ENCODE measurements at places on chromosomes 6 and 20. TPM values are rescaled to one million over a fixed set of nuclear protein-coding genes. Genes with fewer than 3 reads are reported as not detected.

LRP11 gene
- 3.6 TPM for total RNA-seq

- no peak for DNase-seq
Observed at GRCh38 chr6:81734500-81735150, 17.9 kb downstream of the TENT5A start.

DNA sequence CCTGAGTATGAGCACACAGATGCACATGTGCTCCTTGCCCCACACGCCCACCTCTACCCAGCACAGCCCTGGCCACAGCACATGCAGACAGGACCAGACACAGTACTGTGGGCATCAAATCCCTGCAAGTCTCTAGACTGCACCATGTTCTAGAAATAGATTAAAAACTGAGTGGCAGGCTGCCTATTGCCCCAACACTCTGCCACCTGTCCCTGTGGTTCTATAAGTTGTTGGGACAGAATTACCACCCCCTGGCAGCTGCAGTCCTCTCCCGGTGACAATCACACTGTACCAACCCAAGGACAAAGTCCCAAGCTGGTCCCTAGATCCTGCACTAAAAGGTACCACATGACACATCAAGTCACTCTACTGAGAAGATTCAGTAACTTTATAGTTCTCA lies 70.2 kb downstream of the B3GAT2 start:
- DNase-seq, result no peak

- no peak for DNase-seq
Observed at GRCh38 chr6:133202610-133203343, 38.4 kb upstream of the EYA4 start.

DNA sequence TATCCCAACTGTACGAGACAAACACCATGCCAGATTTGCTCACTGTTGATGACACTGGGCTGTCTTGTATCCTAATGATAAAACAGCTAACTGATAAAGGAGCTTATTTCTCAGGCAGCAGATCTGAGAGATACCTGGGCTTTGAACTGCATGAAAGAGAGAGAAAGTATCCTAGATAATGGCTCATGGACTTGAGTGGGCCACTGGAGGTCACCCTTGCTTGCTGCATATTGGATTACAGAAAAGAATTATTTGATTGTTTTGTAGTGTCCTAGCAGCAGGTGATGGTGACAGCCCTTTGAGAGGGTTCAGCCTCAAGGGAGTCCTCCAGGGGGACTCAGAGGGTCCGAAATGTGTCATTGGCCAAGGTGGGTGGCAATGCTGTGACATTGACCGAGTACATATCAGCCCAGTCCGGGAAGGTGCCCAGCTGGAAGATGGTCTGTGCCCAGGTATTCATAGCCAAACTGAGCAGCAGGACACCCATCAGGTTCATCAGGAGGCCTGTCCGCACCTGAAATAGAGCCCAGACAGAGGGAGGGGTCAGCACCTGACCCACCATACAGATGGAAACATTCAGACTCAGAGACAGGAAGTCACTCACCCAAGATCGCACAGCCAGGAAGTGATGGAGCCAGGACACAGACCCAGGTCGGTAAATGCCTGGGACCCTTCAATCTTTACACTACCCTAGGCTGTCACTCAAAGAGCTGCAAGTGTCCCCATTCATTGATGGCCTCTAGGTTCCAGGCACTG lies 9.4 kb upstream of the OCSTAMP start:
- DNase-seq, result no peak

OR11A1 gene
- not detected for total RNA-seq

- peak; percentile 49 for DNase-seq
Observed at GRCh38 chr6:17156112-17156921, 54.5 kb downstream of the STMND1 start.

CLDN20 gene
- not detected for total RNA-seq

GRCh38 chr6:50993941-50994720 lies 175.5 kb downstream of the TFAP2B start:
- DNase-seq, result no peak

PPP1R10 gene
- total RNA-seq, result 231 TPM

DNA sequence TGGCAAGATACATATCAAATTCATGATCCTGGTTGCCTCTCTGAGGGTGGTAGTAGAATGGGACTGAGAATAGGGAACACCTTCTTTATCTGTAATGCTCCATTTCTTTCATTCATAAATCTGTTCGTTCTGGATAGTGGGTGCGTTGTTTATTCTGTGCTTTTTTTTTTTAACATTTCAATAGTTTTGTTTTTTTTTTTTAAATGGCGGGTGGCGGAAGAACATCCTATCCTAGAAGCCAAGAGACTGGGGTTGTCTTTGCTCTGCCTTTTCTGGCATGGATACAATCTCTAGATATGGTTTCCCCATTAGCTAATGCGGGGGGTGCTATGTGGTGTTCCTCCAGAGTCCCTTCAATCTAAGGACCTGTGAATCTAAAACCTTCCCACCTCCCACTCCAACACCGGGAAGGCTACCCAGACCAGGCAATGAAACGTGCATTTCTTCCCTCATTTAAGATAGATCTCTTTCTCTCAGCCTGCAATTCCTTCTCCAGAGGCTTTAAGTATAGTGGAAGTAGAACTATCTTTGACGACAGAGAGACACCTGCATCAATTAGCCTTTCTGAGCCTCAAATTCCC lies 883 bp upstream of the CCDC28A start:
- DNase-seq, result no peak

ADGRB3 gene
- not detected for total RNA-seq

- DNase-seq, result no peak
Observed at GRCh38 chr6:87340230-87340629, 4.4 kb upstream of the C6orf163 start.

DNA sequence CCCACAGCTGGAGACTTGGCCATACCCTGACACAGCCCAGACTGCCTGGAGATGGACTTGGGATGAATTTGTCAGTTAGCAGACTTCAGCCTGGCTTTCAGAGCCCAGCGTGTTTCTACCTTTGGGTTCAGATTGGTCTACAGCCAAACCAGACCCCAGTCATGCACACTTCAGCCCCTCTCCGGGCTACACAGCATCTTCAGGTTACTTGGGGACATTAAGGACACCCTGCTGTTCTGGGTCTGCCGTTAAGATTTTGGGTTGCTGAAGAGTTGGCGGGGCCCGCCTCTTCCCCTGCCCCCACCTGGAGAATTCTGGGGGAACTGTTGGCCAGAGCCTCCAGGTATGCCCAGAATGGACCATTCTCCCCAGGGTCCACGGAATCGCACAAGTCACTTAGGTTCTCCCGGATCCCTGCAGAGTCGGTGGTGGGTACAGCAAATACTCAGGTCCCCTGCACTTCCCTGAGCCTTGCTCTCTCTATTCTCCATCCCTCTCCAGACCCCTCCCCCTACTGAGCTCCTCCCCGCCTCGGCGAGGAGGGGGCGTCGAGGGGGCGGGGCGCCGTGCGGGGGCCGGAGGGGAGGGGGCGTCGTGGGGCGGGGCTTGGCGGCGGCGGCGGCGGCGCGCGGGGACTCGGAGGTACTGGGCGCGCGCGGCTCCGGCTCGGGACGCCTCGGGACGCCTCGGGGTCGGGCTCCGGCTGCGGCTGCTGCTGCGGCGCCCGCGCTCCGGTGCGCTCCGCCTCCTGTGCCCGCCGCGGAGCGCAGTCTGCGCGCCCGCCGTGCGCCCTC lies at the start of gene PTK7:
Gene PTK7 (plus strand): TSS at position 645 of the 794 bp plus-strand sequence. CDS start 175 bp downstream, outside the sequence.
- DNase-seq, result peak; percentile 18

DNA sequence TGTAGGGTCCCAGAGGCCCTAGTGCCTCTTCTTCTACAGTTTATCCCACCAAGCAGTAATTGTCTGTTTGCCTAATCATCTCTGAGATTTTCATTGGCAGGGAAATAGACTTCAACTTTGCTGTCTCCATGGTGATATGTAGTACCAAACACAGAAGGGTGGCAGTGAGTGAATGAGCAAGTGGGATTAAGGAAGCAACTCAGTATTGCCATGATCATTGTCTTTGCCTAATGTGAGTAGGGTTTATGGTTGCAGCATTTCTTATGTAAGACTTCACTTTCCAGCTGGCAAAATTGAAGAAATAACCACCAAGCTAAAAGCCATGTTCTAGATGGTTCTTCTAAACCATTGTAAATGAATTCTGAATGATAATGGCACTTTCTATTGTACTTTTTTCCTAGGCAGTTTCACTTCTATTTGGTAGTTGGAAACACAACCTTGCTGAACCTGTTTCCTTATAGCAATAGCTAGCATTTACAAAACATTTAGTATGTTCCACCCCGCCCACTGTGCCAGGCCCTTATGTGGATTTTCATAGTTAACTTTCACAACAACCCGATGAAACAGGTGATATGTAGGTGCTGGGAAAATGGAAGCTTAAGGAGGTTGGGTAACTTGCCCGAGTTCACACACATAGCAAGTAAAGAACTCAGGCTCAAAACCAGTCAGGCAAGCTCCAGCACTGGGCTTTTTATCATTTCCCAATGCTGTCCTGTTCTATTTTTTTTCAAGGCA lies 32.0 kb downstream of the ZC2HC1B start:
- DNase-seq, result no peak

GRCh38 chr6:162385980-162386379 lies 341.6 kb downstream of the PRKN start:
- DNase-seq, result no peak

- DNase-seq, result no peak
Observed at GRCh38 chr6:168071620-168072019, 7.4 kb downstream of the FRMD1 start.

DNA sequence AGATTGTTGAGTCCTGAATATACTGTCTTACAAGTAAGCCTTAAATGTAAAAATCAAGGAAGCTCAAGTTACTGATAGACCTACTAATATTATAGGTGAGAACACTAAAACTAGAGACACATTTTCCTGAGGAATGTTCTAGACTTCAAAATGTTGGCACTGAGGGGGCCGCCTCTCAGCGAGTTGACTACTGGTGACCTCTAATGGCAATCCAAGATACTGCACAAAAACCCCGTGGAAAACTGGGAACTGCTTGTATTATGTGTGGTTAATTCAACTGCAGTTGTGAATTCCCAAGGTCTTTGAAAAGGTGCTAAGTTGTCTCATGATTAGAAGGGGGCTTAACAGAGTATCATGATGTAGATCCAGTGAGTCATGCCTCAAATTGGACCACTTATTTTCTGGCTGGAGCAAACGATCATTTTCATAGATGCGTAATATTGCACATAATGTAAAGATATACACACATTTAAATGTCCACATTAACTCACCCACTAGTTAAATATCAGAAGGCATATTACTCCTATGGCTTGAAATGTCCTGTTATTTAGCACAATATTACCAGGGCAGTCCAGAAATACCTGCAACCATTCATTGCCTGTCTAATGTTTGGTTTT lies 336.2 kb downstream of the FOXA2 start:
- no peak for DNase-seq

IMPG1 gene
- total RNA-seq, result not detected

- DNase-seq, result no peak
Observed at GRCh38 chr20:49497398-49497669, 14.9 kb upstream of the KCNB1 start.

Measured in CD4-positive, alpha-beta memory T cell (primary cell).